ENCODE measurements at places on chromosomes 11 and 22.

DNA sequence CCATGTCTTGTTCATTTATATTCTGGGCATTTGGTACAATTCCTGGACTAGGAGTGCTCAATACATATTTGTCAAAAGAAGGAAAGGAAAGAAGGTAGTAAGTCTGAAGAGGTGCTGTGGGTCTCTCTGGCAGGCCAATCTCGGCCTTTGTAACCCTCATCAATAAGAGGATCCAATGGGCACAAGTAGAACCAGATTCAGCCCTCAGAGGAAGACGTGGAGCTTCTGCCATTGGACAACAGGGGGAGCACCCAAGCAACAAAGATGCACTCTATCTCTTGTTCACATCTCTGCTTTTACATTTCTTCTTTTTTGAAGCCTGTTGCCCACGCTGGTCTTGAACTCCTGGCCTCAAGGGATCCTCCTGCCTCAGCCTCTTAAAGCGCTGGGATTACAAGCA is 2.2 kb upstream of the VPS11 start:
- DNase-seq, result no peak

DNA sequence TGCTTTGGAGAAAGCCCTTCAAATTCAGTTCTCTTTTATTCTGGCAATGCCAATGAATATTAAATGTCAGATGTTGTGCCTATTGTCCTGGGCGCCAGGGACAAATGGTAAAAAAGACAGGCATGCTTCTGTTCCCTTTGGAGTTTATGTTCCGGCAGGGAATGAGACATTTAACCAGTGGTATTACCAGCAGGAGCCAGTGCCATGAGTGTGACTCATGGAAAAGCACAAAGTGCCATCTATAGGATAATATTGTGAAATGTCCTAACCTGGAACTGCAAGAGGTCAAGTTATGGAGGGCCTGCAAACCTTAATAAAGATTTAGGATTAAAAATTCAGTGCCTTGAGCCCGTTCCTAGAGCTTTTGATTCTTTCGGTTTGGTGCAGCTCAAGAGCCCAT is 39.5 kb downstream of the REXO2 start:
- no peak for DNase-seq

- DNase-seq, result no peak
These were observed 11.8 kb upstream of the E2F8 start for GRCh38 chr11:19252394-19253152.

DNA sequence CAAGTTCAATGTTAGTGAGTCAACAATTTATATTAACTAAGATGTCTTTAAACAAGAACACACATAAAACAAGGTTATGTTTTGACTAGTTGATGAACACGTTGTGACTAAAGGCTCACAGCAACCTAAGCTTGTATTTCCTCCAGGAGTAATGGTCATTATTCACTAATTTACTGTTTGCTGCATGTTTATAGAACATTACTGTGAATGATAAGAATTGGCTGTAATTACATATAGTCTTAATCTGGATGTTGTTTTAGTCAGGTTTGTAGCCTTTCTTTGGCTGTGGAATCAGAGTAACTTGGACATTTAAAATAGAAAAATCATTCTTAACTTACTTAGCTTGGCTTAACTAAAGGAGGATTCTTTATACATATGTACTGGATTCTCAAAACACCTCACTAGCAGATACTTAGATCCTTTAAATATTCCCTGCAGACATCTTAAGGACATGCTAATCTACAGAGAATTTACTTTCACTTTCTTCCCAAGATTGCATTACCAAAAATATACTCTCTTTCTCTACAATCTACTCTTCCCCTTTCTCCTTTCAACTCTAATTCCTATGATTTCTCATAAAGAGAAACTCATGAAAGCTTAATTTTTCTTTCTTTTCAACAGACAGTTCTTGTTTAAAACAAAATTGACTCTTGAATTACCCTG is 319.7 kb upstream of the CTSC start:
- no peak for DNase-seq

GRCh38 chr11:1200611-1201191 is 22.2 kb upstream of the MUC5B start:
- no peak for DNase-seq

DNA sequence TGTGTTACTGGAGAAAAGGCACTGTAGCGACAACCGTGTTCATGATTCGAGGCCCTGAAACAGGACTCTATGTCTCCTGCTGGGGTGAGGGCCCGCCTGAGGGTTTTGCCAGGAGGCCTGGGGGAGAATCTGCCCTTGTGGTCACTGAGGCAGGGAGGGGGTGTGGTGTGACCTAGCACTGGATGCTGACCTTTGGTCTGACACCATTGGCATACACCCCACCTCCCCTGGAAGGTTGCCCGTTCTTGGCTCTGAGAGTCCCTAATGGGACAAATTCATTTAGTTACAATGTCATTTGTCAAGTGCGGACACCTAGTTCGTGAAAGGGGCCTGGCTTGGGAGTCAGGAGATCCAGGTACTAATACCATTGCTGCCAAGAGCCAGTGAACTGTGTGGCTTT is 29.0 kb downstream of the NECTIN1 start:
- no peak for DNase-seq

GRCh38 chr11:3123761-3124733 is 41.1 kb downstream of the OSBPL5 start:
- DNase-seq, result no peak

- no peak for DNase-seq
These were observed 1075.0 kb downstream of the BRD1 start for GRCh38 chr22:48752451-48753380.

GRCh38 chr22:37063431-37064420 is 12.2 kb downstream of the KCTD17 start:
- DNase-seq, result no peak

DNA sequence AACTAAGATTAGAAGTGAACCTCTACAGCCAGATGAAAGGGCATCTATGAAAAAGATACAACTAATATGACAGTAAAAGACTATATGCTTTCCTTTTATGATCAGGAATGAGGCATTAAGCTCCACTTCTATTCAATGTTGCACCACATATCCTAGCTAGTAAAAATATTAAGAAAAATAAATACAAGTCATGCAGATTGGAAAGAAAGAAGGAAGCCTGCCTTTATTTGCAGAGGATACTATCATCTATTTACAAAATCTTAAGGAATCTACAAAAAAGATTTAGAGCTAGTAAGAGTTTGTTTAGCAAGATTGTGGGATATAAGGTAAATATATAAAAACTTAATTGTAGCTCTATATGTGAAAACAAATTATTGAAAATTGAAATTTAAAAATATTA is 308.8 kb downstream of the DYNC2H1 start:
- no peak for DNase-seq

DNA sequence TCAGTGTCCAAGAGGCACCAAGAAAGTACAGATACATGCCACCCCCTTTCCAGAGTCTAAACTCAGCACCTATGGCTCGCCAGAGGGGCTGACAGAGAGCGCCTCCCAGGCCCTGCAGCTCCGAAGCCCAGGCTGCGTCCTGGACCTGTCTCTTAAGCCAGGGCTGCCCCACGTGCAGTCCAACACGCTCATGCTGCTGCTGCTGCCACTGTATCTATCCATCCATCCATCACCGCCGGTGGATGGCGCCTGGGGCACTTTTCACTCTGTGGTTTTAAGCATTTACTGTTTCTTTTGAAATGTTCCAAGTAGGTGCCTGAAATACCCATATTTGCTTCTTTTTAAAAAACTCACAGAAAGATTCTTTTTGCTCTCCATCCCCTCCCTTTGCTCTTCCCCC is 41.8 kb downstream of the MACROD1 start:
- no peak for DNase-seq

DNA sequence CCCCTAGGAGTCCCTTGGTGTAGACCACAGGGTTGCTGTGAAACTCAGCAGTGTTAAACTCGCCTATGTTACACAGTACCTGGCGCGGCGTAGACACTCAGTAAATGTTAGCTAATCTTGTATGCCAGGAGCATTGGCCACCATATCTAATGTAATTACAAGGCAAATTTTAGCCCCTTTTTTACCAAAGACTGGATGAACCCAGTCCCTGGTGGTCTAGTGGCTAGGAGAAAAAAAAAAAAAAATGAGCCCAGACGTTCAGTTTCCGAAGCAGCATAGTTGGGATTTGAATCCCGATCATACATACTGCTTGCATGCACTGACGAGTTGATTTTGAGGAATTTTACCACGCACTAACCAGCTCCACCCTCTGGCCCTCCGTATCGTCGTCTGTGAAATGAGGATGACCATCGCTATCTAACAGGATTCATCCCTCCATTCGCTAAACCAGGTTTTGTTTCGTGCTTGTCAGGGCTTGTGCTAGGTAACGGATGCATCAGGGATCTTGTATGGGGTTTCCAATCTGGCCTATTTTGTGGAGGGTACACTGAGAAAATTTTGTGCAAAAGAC is 688 bp downstream of the PTS start:
- DNase-seq, result no peak

DNA sequence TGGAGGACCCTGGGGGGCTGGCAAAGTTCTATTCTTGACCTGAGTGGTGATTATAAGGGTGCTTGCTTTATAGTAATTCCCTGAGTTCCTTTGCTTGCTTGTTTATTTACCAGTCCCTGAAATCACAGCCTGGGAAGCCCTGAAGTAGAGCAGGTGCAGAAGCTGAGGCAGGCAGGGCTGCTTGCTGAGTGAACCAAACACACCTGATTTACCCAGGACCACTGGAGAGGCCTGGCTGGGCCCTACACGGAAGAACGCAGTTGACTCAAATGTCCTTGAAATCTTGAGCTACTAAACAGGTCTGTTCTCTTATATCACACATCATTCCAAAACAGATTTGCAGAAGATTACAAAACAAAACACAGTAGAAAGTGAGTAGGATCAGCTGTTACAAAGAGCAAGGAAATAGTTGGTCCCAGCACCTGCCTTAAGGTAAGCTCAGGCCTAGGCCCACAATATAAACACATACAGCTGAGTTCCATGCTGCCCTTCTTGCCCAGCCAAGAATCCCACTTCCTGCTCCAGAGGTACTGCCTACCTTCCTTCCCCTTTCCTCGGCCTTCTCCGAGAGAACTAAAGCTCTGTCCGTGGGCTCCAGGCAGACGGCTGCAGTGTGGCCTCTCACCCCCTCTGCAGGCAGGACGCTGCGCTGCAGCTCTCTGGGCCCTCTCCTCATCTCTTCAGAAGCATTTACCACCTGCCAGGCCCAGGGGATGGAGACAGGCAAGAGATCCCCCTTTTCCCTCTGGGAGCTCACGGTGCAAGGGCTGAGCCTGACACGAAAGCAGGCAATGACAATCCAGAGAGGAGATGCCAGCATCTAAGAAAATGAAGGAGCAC is 46.1 kb upstream of the SCUBE2 start:
- DNase-seq, result peak; percentile 67

DNA sequence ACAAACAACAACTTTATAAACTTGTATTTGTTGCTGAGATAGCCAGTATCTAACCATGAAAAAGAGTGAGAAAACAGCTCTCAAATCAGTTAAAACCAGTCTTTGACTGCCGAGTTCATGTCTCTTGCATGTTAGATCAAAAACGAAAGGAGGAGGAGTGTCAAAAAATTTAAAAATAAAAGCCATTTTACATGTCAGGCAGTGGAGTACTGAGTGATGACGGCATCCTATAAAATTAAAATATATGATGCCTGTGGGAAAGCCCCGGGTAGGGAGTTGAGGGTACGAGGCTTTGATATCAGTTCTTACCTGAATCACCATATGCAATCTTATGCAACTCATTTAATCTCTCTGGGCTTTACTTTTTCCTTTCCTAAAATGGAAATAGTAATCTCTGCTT is 117.3 kb downstream of the ETS1 start:
- no peak for DNase-seq

DNA sequence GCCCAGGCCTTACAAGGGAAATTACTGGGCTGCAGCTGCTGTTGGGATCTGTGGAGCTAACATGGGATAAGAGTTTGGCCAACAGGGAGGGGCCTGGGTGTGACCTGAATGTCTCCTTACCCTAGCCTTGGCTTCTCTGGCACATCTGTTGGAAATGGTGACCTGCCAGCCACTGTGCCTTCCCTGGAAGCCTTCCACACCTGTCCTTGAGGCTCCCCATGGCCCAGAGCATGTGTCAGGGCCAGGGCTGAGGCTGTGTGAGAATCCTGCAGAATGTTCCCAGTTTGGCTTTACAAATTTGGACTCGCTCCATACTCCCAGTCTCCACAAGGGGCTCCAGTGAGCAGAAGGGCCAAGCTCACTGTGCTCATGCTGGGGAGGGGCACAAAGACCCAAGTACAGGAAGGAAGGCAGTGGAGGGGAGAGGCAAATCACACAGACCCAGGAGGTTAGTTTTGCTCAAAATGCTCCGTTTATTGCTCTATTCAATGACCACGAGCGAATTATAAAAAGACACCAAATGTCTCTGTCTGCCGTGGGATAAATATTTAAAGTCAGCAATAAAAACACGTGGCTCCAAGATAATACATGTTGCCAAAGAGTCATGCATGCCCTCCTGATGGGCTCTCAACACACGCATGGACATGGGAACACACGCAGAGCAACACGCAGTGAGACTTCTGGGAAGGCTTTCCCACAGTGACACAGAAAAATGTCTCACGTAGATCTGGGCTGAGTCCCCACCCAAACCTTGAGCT is 1.7 kb upstream of the IGSF22 start:
- no peak for DNase-seq

DNA sequence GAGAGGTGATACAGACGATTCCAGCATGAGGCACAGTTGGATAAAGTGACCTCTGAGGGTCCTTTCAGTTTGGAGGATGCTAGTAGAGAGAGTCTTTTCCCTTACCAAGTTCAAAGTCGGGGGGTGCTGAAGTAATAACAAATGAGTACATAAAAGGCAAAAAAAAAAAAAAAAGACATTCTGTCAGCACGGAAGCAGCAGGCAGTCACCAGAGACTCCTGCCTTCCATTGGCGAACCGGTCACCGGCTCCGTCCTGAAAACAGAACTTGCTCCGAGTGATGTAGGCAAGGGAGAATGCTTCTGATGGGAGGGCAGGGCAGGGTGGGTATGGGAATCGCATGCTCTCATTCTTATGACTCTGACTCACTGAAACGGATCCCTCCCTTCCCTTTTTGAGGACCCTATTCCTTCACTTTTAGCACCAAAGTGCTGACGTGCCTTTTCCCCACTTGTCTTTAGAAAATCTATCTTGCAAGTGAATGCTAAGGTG is 65.9 kb downstream of the PRR5L start:
- DNase-seq, result no peak

- no peak for DNase-seq
These were observed 31.3 kb downstream of the LINC01488 start for GRCh38 chr11:69512790-69513189.

DNA sequence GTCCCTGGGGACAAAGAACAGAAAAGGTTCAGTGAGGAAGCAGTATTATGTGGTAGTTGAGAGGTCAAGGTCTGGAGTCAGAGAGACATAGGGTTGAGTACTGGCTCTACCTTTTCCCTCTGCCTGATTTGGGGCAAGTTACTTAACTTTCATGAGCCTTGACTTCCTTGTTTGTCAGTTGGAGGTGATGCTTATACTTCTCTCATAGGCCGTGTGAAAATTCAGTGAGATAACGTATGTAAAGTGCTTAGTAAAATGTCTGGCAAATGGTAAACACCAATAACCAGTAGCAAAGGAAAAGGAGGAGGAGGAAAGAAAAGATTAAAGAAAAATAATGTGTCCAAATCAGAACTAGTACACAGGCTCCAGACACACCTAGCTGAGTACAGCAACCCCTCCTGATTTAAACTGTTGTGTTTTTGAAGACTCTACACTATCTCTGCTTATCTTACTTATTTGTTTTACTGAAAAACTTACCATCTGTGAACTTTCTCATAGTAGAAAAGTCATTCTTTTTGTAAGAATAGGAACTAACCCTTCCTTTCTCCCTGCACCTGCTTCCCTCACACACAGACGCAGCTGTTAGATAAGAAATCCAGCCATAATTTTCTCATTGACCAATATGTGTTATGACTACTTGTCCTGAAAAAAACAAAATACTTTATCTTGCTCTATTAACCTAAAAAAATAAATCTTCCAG is 126.9 kb downstream of the CD44 start:
- DNase-seq, result no peak

All from stimulated activated CD8-positive, alpha-beta memory T cell treated with anti-CD3 and anti-CD28 coated beads, Interleukin-2, amount 100 ng/mL, for 48 hours (primary cell).